ENCODE measurements at places on chromosomes 6 and 20.

DNA sequence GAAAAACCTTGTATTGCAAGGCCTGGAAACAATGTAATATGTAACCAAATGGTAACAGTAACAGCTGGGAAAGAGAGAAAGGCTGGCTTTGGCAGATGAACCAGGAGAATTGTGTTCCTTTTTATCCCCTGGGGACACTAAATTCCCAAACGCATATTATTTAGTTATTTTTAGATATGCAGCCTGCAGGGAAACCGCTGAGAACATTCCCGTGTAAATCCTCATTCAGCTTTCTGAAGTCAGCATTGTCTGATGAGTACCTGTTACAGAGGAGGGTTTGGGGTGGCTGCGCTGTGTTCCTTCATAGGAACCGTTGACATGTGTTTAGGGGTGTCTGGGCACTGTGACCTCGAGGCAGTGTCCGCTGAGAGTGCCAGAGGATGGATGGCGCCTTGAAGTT lies 101.3 kb downstream of the SMOC2 start:
- peak; percentile 22 for DNase-seq

DNA sequence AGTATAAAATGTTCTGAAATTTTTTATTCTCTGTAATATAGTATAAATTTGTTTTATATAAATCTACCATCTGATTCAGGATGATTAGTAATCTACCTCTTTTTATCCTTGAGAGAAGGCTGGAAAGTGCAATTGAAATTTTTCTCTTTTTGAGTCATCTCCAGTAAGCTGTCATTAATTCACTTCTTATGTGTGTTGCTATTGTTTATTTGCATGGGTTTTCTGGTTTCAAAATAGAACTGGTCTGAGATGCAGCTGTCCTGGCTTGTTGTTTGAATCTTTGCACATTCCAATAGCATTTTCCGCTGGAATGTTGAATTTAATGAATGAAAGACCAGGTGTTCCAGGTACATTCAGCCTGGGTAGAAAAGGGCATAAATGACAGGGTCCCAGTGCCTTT lies 24.3 kb upstream of the TAB2 start:
- DNase-seq, result no peak

DNA sequence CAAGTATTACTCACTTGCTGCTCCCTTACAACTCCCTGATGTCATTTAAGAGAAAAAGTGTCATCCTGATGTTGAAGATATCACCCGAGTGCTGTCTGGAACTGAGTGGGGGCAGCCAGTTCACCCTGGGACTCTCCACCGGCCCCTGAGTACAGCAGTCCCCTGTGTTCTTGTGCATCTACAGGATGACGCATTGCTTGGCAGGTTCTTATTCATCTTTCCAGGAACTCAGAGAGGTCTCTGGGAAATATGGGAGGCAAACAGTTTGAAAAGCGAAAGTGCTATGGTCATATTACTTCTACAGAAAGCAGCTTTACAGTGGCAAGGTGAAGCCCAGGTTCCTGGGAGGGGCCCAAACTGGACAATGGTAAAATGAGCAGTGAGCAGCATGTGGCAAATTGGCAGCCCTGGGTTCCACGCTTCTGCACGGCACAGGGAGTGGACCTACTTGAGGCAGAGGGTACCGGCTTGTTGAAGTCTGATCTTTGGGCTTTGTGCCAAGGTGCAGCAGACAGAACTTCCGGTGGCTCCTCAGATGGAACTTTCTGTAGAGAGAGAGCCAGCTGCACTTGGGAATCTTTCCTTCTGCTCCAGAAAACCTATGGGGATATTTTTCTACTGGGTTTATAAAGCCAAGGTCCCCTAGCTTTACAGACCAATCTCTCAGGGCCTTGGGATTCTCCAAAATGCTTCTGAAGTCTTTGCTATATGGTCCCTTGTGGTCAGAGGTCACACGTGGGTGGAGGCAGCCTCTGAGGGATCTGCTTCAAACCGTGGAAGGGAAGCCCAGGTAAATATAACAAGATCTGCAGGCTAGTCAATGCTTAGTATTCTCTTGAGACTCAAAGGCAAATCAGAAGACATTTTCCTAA lies 128.3 kb downstream of the MAP3K7 start:
- no peak for DNase-seq

DNA sequence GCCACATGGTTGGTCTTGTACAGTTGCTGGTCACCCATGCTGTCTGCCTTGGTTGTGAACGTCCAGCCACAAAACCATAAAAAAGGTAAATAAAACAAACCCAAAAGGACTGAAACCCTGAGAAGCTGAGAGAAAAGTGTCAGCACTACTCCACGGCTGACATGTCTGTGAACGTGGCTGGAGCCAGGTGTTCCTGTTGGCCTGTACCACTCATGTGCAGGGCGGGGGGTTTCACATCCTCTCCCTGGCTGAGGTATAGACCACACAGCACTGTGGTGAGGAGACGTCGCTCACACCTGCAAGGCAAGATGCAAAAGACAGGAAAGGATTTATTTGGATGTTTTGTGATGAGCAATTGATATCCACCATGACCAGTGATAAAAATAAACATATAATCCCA lies 51.9 kb upstream of the MRPS10 start:
- DNase-seq, result no peak

DNA sequence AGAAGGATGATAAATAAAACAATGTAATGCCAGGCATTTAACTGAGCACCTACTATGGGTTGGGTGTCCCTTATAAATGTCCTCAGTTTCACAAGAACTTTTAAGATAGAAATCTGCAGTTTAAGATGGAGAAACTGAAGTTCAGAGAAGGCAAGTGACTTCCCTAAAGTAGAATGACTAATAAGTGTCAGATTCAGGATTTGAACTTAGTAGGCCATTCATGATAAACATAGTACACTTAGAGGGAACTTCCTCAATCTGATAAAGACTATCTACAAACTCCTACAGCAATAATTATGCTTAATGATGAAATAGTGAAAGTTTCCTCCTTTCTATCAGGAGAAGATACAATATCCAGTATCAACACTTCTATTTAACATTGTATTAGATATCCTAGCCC lies 43.9 kb downstream of the NCR2 start:
- no peak for DNase-seq

GRCh38 chr6:22647719-22648118 lies 78.4 kb downstream of the HDGFL1 start:
- DNase-seq, result no peak

All from H7 (cell line).